Stimulated activated CD4-positive, alpha-beta T cell treated with anti-CD3 and anti-CD28 coated beads, Interleukin-1b, Interleukin-23, amount 100 ng/mL, for 4 hours (primary cell): ENCODE measurements at places on chromosomes 16 and 17.
A peak's percentile ranks its signal among the peaks of the same experiment; 100 is the strongest.

GRCh38 chr17:73667181-73667959, 23.1 kb upstream of the SDK2 start:
- DNase-seq: no peak

- DNase-seq: no peak
These were observed 83.1 kb downstream of the TNRC6C start for GRCh38 chr17:78041386-78042179.

DNA sequence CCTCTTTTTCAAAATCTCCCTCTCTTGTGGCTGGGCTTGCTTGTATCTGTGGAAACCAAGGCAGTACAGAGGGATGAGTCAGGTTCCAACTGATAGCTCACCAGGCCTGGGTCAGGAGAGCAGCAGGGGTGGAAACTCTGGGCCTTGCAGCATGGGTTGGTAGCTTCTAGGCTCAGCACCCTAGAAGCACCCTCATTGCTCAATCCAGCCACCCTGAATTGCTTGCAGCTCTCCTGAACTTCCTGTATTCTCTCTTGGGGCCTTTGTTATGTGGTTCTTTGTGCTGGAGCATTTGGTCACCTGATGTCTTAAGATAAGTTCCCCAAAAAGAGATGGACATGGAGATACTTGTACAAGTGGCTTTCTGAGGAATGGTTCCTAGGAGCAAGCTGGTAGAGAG, 169.4 kb downstream of the IRX5 start:
- DNase-seq: no peak

- no peak for DNase-seq
These were observed 6.3 kb downstream of the TBC1D16 start for GRCh38 chr17:80029258-80029974.

DNA sequence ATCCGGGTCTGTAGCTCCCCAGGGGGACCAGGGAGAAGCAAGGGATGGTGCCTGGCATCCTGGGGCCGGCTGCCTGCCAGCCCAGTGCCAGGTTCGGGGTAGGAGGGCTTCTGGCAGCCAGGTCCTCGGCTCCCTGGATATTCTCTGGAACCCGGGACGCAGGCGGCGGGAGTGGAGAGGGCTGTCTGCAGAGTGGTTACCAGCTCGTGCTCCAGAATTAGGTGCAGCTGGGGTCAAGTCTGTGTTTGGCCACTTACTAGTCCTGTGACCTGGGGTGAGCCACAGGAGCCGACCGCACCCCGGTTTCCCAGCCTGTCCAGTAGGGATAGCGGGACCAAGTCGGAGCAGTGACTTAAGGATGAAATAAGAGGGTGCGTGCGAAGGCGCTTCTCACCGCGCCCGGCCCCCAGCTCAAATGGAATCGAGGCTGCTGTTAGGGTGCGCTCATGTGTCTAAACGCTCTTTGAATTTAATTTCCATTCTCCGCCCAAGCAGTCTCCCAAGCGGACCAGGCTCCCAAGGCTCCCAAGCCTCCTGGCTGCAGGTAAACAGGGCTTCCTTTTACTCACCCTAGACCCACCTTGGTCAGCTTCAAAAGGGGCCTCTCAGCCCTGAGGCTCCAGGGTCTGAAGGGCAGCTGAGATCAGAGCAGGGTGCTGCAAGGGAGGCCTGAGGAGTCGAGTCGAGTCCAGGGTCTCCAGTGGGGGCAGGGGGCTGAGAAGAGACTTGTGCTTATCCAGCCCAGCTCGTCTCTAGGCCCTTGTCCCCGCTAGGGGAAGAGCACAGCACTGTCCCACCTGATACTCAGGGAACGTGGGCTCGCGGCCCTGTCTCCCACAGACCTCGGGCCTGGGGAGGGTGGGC, 28.3 kb upstream of the ZNF469 start:
- DNase-seq: no peak

DNA sequence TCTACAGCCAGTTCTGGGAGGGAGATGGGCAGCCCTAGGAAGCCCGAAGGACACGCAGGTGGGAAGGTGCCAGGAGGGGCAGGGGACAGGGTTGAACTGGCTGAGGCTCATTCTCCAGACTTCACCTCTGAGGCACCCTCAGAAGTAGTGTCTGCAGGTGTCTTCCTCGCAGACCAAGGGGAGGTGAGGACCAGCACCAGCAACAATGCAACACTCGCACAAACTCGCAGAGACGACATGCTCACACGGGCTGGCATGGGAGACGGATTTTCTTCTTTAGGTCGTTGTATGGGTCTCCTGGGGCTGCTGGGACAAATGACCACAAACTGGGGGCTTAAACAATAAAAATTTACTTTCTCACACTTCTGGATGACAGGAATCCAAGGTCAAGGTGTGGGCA, 132.2 kb upstream of the FOXF1 start:
- no peak for DNase-seq

DNA sequence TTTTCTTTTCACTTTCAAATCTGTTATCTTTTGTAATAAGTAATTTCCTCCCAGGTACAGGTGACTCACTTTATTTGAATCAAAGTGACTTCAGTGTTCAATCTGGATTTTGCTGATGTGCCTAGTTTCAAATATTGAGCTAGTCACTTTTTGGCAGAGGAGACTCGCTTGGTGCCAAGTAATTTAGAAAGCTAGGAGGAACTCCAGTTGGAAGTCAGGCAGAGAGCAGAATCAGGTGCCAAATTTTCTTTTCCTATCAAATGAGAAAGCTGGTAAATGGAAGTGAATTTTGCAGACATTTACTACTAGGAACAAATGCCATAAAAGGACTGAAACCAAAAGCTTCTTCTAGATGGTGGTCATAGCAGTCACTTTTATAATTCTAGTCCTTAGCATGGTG, 656.0 kb upstream of the KIF2B start:
- no peak for DNase-seq

DNA sequence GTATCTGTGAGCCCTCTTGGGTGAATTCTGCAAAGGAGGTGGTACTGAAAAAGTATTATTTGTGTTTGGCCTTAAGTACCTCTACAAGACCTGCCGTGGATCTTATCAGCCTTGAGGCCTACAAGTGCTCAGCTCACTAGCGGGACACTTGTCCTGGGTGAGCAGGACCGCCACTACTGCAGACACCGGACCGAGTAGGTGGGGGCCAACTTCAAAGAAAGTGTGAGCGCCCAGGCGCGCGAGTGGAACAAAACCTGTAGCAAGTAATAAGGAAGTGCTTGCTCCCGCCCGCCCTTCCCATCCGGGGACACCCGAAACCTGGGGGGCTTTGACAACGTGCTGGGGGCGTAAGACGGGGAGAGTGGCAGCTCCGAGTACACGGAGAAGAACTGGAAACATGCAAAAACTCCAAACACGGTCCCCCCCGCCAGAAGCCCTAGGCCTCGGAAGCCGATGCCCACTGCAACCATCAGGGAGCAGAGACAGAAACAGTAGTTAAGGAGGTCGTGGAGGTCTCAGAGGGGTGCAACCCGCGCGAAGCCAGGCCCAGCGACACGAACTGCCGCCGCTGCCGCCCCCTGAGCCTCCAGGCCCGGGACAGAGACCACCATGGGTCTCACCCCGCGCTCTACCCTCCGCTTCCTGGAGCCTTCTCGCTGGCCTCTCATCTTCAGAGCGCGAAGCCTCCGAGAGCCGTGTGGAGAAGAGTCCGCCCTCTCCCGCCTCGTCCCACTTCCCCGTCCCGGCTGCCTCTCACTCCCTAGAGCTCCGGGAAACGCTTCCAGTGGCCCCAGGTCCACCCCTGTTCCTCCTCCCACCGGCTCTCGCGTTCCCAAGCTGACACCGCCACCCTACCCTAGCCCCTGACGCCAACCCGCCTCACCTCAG, 537 bp downstream of the CNOT1 start:
- DNase-seq: peak; percentile 26

GRCh38 chr16:30942426-30942806, 6.5 kb upstream of the ORAI3 start:
- DNase-seq: no peak

- DNase-seq: no peak
These were observed 13.4 kb downstream of the EPN2 start for GRCh38 chr17:19250421-19251173.

GRCh38 chr16:85602402-85603202, 10.5 kb upstream of the GSE1 start:
- no peak for DNase-seq

GRCh38 chr17:80889231-80890195, 102.1 kb upstream of the CHMP6 start:
- no peak for DNase-seq

- DNase-seq: no peak
These were observed 66.3 kb downstream of the WIPI1 start for GRCh38 chr17:68390888-68391545.

DNA sequence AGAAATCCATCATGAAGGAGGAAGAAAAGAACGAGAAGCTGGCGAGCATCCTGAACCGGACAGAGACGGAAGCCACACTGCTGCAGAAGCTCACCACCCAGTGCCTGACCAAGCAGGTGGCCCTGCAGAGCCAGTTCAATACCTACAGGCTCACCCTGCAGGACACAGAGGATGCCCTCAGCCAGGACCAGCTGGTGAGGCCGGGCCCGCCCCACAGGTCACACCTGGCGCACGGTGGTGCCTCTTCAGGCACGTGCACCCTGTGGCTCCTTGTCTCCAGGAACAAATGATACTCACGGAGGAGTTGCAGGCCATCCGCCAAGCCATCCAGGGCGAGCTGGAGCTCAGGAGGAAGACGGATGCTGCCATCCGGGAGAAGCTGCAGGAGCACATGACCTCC, 19.8 kb upstream of the GAA start:
- DNase-seq: no peak

DNA sequence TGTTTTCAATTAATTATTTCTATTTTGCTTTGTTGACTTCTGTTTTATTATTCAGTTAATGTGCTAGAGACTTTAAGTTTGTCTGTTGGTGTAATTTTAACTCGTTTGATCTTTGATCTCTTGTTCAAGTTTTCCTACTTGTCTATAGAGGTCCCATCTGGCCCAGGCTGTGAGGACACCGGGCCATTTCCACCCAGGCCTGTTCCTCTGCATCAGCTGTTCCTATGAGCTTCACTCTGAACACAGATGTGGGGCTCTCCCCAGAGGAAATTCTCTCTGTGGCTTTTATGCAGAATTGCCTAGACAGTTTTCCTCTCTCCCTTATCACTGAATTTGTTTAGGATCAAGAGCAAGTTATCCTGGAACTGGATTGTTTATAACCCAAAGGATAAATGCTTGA, 44.7 kb downstream of the MYO18A start:
- DNase-seq: no peak

DNA sequence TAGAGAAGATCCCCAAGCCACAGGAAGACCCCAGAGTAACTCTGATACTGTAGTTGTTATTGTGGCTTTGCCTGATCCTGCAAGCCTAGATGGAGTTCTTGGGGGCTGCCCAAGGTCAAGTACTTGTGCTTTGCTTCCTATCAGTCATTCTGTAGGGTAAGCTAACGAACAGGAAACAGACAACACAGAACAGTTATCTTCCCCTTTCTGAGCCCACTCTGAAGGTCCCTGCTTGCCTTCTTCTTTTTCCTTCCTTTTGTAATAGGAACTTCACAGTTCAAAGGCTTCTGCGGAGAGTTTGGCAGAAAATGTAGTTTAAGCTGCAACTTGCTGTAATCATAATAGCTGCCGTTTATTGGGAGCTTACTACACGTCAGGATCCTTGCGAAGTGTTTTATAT, 494.1 kb upstream of the ERCC4 start:
- DNase-seq: no peak

- DNase-seq: no peak
These were observed 849.1 kb upstream of the RBFOX1 start for GRCh38 chr16:6483469-6484033.
